ENCODE measurements at places on chromosomes 13 and 19. TPM values are rescaled to one million over a fixed set of nuclear protein-coding genes. Genes with fewer than 3 reads are reported as not detected.

The MYO9B gene
- 63.5 TPM for total RNA-seq

The IRGC gene
- total RNA-seq = not detected

DNA sequence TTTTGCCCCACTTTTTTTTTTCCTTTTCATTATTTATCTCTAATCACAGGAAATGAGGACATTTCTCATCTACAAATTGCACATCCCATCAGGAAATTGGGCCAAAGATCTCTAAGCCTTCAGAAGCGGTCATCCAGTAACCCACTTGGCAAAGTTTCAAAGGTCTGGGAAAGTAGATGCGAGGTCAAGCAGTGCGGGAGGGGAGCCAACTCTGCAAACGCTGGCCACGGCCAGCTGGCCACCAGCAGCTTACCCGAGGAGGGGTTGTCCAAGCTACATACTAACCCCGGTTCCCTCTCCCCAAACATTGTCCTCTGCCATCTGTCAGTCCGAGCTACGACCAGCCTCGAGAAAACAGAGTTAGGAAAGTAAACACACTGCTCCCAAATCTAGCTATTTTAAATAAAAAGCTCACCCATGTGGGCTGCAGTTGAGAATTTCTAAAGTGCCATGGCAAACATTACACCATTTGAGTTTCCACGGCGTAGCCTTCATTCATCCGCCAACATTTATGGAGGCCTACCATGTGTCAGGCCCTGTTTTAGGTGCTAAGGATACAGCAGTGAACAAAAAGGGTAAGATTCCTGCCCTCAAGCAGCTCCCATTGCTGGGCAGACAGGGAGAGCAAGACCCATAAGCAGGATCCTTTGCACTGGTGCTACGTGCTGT lies 11.5 kb downstream of the FFAR2 start:
- peak; percentile 48 for DNase-seq

DNA sequence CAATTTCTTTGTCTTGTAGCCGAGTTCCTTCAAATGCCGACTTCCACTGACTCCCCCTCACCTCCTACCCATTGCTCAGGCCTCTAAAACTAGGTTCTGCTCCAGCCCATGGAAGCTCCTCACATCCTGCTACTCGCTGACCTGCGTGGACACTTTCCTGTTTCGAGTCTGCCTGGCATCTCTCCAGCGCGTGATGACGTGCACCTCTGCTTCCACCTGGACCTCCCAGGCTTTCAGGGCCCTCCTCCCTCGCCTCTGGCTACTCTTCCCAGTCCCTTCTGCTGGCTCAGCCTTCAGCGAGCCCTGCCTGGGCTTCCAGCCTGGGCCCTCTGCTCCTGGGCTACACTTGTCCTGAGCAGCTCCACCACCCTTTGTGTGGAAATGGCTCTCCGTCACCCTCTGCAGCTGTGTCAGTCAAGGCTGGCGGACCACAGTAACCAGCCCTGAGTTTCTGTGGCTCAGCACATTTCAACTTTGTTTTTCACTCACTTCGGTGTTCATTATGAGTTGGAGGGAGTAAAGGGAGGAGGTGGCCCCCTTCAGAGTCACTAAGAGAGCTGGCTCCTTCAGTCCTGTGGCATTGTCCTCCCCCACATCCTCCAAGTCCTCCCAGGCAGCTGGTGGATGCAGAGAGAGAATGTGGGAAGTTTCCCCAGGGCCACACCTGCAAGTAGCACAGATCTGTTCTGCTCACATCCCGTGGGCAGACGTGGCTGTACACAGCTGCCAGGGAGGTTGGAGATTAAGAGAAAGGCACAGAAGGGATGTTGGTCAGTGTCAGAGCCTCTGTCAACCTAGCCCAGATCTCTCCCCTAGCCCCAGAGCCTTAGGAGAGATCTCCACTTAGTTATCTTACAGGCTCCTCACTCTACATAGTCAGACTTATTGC lies 49.4 kb downstream of the SERP2 start:
- DNase-seq = peak; percentile 60

The ZNF550 gene
- 25.6 TPM for total RNA-seq

DNA sequence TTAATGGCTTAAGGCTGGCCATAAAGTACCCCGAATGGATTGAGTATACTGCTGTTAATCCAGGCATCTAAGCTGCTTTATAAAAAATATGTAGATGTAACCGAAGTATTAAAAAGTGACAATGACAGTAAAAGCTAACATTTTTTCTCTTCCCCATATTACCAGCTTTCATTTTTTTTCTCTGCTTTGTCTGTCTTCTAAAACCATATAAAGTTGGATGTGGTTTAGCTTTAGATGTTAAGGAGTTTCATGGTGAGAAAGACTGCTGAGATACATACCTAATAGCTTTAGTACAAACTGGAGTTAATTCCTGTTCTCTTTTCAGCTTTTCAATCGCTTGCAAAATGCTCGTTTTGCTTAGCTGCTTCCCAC lies 838 bp downstream of the AKAP11 start:
- no peak for DNase-seq

GRCh38 chr19:4455719-4456475 lies 1.7 kb downstream of the UBXN6 start:
- DNase-seq = peak; percentile 88

- no peak for DNase-seq
These were observed 184.0 kb upstream of the RFC3 start for GRCh38 chr13:33633701-33634545.

- DNase-seq = no peak
These were observed 1.1 kb downstream of the NLRP13 start for GRCh38 chr19:55930996-55931515.

Measured in uterus (tissue), 4 donors.